H9 (cell line): ENCODE measurements at places on chromosomes 7 and 10. TPM values are rescaled to one million over a fixed set of nuclear protein-coding genes. Genes with fewer than 3 reads are reported as not detected.
A peak's percentile ranks its signal among the peaks of the same experiment; 100 is the strongest.

SEMA3A gene
- 60.0 and 61.5 TPM in 2 replicates for total RNA-seq

AKR1C8 gene
- not detected in 2 replicates for total RNA-seq

GRCh38 chr7:101720324-101720723 is 91.2 kb upstream of the MYL10 start:
- DNase-seq: no peak

CH25H gene
- 0.88 and 1.0 TPM in 2 replicates for total RNA-seq

- no peak for DNase-seq
Measured at GRCh38 chr10:132650611-132651250, 113.1 kb downstream of the INPP5A start.

GRCh38 chr7:2643386-2644219 is 11.8 kb downstream of the TTYH3 start:
- DNase-seq: peak; percentile 66

FAM131B gene
- total RNA-seq: 17.3 and 18.5 TPM in 2 replicates

DNA sequence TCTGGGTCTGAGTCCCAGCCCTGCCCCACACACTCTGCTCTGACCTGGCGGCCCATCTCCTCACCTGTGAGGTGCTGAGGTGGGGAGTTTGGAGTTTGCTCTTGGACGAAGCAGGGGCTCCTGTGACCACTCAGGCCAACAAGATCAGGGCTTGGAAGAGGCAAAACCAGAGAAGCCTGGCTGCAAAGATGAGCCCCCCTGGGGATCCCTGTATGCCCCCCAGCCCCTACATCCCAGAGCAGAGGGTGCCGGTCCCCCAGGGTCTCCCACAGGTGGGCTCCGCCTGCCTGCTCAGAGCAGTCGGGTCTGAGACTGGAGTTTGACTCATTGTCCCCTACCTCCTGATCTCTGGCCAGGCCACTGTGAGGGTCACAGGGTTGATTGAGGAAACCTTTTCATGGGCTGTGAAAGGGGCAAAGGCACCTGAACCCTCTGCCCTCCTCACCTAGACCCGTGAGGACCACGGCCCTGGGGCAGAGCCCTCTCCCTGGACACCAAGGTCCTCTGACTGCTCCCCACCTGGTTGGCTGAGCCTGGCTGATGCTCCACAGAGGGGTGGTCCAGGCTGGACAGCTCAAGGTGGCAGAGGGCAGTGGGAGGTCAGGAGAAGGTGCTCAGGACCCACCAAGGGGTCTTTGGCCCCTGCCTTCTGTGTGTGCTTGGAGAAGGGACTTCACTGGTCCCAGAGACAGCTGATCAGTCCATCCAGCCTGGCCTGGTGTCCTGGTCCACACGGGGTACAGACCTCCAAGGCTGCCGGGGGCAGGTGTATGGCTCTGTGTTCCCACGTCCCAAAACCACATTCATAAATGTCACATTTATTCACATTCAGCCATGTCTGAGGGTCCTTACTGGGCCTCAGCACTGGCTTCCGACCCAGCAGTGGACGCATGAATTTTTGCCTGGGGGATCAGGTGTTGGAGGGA is 9.1 kb upstream of the SCART1 start:
- no peak for DNase-seq

LRRTM3 gene
- 0.96 and 1.1 TPM in 2 replicates for total RNA-seq

PPP3CB gene
- total RNA-seq: 37.2 and 37.3 TPM in 2 replicates

ITPRID1 gene
- total RNA-seq: 1.1 and 1.2 TPM in 2 replicates
